ENCODE measurements at places on chromosomes 11 and 22.
A peak's percentile ranks its signal among the peaks of the same experiment; 100 is the strongest.

DNA sequence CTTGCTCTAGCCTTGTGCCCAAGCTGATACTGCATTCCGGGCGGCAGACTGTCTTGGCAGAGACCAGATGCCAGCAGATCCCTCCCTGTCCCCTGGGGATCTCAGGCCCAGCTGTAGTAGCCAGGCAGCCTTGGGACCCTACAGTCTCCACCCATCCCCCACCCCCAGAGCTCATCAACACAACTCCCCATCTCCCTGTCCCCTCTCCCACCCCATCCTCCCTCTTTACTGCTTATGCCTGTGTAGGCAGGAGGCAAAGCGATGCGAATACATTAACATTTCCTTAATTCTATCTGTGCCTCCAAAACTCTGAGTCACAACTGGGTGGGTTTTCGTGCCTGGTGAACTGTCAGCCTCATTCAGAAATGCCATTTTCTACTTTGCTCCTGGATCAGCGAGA is 547.6 kb downstream of the BUD13 start:
- DNase-seq, result no peak

- DNase-seq, result no peak
Measured at GRCh38 chr22:17119481-17120202, 1.5 kb downstream of the TMEM121B start.

DNA sequence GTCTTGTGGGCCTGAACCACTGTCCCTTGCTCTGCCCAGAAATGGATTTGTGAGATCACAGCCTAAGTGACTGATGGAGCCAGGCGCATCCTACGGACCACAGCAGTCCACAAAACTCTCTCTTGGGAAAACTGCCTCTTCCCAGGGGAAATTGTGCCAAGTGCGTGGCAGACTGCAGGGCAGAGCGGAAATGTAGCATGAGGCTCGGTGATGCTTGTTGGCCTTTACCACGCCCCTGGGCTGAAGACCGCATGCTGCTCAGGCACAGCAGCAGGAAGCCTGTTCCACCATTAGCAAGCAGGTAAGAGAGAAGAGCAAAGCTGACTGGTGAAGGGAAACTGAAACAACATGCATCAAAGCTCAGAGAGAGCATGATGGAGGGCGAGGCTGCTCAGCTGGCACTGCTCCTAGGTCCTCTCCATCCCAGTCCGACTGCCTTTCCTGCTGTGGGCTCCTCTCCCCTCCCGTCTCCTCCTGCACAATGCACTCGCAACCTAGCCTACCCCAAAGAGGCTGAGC is 26.5 kb upstream of the SCARF2 start:
- DNase-seq, result peak; percentile 52

- DNase-seq, result peak; percentile 27
Measured at GRCh38 chr22:28798810-28799605, 1.4 kb downstream of the XBP1 start.

GRCh38 chr11:102071497-102072472 is 24.5 kb downstream of the CFAP300 start:
- DNase-seq, result no peak

DNA sequence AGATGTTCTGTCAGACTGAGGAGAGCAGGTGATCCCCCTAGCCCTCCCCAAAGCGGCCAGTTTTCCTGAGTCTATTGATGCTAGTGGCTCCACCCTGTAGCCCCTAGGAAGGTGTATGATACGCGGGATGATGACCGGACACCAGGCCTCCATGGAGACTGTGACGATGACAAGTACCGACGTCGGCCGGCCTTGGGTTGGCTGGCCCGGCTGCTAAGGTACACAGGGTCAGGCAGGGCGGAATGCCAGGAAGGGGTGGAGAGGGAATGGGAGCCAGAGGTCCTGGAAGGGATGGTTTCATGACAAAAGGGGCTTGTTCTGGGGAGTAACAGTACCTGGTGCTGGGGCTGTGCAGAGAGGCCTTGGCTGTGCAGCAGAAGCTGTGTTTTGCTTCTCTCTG is 3.2 kb downstream of the ZFPL1 start:
- DNase-seq, result no peak

GRCh38 chr11:61587541-61587941 is 6.7 kb upstream of the SYT7 start:
- DNase-seq, result no peak

DNA sequence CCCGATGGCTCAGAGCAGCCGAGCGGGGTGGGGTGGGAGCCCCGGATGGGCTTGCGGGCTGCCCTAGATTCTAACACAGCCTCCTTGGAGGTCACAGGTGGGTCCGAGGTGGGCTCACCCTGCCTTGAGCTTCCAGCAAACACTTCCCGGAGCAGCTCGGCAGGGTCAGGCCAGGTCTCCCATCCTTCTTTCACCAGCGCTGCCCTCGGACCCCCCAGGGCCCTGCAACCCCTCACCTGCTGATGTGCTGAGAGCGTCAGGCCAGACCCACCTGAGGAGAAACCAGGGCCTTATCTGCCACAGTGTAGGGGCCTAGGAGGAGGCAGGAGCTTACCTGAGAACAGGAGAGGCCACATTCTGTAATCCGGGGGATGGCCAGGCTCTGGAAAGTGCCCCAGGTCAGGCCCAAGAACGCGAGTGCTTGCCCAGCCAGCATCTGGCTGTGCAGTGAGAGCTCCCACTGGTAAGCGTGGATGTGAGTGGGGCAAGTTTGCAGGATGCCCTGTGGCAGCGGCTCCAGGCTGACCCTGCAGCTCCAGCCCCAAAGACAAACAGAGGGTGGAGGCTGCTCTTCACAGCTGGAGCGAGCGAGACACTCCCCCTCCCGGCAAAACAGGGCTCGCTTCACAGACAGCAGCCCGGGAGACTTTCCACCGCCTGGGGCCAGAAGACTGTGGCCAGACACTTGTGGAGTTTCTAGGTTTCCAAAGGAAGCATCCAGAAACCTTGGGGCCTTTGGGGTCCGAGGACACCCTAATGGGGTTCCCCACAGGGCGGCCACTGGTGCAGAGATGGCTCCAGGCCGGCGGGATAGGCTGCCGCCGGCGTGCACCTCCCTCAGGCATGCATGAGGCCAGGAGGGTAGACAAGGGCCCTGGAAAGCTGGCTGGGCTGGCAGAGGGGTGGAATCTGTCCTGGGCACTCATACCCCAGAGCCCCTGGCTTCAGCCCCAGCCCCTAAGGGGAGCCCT is at the start of gene IL17REL:
IL17REL (minus strand) TSS at position 555 of the 971 bp plus-strand sequence; CDS start at position 436, 119 bp downstream.
- DNase-seq, result no peak

GRCh38 chr11:120521176-120521575 is 9.6 kb downstream of the GRIK4 start:
- DNase-seq, result no peak

DNA sequence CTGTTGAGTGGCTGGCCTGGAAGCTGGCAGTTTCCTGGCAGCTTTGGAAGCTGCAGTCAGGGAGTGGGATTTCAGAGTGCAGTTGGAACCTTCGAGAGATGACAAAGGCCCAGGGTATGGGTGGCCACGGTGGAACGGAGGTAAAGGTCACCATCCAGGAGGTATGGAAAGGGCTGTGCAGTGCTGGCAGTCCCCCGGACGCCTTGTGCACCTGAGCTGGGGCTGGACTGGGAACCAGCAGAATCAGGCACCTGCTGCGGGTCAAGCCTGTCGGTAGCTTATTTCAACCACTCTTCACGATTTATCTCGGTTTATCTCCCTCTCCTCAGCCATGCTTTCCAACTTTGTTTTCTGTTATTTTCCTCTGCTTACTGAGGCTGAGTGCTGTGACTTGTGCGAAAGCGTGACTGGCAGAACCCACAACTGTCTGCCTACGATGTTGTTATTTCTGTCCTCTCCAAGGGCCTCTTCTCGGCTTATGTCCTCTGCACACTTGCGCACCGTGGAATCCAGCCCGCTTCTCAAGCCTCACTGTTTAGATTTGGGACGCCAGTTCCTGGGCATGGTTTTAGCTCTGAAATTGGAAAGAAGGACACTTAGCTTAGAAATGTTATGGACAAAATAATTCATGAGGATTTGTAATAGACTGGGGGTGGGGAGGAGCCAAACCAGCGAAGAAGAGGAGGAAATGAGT is 24.0 kb upstream of the ATXN10 start:
- no peak for DNase-seq

- peak; percentile 62 for DNase-seq
Measured at GRCh38 chr11:32809313-32809712, 14.9 kb upstream of the CCDC73 start.

GRCh38 chr11:45209891-45210699 is 63.7 kb downstream of the PRDM11 start:
- DNase-seq, result no peak

DNA sequence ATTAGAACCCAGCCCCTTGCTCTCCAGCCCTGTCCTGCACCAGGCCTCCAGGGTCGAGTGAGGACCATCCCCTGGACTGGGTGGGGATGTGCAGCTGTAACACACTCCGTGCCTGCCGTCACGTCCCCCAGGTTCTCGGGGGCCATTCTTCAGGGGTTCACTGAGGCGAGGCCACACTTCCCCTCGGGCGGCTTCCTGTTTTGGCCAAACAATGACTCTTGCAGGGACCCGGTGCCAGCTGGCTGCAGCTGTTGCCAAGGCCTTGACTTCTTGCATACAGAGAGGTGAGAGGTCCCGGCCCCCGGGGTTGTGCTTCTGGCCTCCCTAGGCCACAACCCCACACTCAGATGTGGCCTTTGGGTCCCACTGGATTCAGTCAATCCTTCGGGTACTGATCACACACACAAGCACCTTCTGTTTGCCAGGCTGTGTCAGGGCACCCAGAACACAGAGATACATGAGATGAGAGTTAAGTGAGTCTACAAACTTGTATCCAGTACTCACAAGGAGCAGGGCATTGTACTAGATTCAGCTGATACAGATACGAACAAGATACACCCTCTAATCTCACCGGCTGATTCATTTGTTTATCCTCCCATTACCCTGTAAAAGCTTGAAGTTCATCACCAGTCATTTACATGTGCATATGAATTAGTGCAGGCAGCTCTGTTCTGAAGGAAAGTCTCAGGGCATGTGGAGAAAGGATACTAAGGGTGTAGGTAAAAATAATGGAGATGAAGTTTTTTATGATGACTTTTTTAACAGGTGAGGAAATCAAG is 32.9 kb downstream of the LRRC32 start:
- DNase-seq, result peak; percentile 98

DNA sequence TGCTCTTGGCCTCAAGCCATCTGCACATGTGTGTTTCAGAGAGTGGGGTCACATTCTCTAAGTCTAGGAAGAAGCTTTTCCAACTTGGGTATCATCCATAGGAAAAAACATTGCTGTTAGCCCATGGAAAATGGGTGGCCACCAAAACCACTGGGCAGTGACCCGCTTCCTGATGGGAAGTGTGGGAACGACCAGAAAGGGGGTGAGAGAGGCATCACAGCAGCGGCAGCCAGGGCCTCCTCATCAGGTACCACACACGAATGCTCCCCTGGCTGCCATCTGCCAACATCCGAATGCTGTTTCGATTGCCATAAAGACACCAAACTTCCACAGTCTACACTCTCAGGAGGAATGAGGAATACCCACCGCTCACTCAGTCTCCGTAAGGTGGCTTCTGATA is 40.3 kb downstream of the CHKA start:
- DNase-seq, result no peak

DNA sequence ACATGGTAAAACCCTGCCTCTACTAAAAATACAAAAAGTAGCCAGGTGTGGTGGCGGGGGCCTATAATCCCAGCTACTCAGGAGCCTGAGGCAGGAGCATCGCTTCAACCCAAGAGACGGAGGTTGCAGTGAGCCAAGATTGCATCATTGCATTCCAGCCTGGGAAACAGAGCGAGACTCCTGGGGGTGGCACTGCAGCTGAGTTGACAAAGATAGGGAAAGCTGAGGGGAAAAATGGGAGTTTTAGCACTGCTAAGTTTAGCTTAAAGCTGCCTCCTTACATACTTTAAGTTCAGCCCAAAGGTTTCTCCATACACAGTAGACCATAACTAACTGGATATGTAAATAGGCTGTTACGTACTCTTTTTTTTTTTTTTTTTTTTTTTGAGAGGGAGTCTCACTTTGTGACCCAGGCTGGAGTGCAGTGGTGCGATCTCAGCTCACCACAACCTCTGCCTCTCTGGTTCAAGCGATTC is 9.0 kb upstream of the USP28 start:
- no peak for DNase-seq

DNA sequence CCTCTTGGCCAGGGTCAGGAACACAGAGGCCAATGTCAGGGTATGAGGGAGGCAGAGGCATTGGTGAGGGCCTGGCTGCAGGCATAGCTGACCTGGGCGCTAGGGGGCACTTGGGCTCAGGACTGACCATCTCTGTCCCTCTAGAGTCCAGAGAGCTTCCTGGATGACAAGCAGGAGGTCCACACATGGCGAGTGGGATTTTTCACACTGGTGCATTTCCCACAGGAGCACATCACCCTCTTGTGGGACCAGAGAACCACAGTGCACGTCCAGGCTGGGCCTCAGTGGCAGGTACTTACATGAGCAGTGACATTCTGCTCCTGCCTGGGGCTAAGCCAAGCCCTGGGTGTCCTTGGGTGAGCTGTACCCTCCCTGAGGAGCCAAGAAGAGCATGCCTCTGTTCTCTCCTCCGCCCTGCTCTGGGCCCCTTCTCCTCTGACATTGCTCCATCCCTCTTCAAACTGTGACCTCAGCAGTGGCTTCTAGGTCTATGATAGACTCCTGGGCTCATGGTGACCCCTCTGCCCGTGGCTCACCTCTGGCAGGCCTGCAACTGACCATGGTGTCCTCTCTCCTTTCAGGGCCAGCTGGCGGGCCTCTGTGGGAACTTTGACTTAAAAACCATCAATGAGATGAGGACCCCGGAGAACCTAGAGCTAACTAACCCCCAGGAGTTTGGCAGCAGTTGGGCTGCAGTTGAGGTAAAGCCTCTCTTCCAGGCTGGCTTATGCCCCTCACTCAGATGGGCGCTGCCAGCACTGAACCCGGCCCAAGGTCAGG is 46.6 kb downstream of the OTOG start:
- no peak for DNase-seq

- no peak for DNase-seq
Measured at GRCh38 chr22:29830585-29830984, 7.5 kb downstream of the ASCC2 start.

DNA sequence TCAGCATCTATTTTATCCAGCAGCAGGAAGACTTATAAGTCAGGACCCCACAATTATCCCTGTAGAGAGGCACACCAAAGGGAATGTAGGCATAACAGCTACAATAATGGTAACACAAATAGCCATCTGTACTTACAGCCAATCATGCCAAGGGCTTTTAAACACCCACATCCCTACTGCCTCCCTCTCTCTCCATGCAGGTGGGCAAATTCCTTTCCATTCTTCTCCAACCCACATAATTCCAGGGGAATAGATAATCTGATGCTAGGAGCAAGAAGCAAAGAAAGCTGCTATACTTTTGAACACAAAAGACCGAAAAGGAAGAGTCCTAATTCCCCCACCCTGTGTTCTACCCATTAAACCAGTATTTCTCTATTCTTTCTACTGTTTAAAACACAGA is 46.7 kb downstream of the RBFOX2 start:
- no peak for DNase-seq
